WTC11 (cell line): ENCODE measurements at places on chromosomes 12 and 14.

DNA sequence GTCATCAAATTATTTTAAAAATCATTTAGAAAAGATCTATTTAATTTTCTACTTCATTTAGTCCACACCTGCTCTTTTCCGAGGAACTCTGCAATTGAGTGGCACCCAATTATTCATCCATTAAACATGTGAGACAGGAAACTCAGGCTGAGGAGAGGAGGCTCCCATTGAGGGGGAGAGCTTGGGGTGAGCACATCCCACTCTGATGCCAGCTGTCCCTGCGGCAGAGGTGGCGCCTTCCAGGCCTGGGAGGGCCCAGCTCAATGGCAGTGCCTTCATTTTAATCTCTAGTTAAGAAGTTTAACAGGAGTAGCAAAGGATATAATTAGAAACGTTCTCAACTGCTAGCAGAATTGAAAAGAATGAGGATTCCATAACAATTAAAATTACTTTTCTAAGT, 92.0 kb downstream of the ITPR2 start:
- no peak for DNase-seq

GRCh38 chr12:63909746-63910145, 65.2 kb downstream of the SRGAP1 start:
- no peak for DNase-seq

DNA sequence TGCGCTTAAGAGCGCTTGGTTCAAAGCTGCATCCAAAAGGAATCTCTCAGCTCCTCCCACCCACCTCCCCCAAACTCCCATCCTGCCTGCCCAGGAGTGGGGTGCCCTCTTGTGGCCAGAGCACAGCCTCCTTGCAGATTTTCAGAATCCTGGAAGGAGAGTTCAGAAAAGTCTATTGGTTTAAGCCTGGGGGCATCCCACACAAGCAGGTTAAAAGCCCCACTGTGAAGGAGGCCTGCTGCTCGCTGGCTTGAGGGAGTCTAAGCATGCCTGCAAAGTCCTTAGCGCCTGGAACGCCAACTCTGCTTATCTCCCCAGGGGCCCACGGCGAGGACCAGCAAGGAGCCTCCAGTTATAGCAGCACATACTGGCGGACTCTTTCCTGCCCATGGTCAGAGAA, 297.1 kb downstream of the KSR2 start:
- peak; percentile 91 for DNase-seq

- DNase-seq = no peak
These were observed 386.8 kb downstream of the TMEM121 start for GRCh38 chr14:105913221-105913620.
